Right ventricle myocardium inferior (tissue), 1 donor: ENCODE measurements at places on chromosomes 1 and 21. TPM values are rescaled to one million over a fixed set of nuclear protein-coding genes. Genes with fewer than 3 reads are reported as not detected.

- DNase-seq, result peak; percentile 75
Observed at GRCh38 chr21:36079010-36079649, 9.3 kb downstream of the CBR1 start.

- DNase-seq, result no peak
Observed at GRCh38 chr1:26986658-26987057, 6.8 kb upstream of the TRNP1 start.

DNA sequence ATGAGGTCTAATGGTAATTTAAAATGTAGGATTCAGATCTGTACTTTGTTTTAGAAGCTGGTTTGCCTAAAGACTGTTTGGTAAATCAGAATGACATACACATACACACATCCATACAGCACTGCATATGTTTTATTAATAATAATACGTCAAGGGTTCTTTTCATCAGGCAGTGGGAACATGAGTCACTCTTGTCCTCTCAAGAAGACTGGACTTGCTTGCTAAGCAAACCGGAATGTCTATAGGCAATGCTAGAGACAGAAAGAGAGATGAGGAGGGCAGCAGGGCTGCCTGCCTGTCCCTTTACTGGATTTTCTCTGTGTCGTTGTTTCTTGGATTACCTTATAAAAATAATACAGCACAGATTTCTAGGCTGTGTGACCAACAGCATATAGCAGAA, 119.1 kb upstream of the GALNT2 start:
- DNase-seq, result no peak

GRCh38 chr1:207840380-207840779, 70.5 kb downstream of the CD34 start:
- no peak for DNase-seq

DNA sequence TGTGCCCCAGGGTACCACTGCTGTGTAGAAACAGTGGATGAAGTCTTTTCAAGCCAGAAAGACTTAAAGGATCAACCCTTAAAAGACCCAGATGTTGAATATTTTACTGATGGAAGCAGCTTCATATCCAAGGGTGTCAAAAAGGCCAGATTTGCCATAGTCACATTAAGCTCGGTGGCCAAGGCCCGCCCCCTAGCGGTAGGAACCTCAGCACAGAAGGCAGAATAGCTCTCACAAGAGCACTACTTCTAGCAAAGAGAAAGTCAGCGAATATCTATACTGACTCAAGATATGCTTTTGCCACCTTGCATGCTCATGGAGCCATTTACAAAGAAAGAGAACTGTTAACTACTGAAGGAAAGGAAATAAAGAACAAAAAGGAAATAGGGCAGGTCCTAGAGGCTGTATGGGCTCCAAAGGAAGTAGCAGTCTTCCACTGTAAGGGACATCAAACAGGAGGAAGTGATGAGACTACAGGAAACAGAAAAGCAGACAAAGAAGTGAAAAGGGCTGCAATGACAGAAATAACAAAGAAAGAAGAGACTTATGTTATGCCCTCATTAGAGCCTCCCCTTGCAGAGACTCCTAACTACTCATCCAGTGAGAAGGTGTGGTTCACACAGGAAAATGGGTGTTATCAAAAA, 90.5 kb downstream of the LIPI start:
- no peak for DNase-seq

GRCh38 chr1:168726281-168726680, 2.7 kb downstream of the DPT start:
- no peak for DNase-seq

DNA sequence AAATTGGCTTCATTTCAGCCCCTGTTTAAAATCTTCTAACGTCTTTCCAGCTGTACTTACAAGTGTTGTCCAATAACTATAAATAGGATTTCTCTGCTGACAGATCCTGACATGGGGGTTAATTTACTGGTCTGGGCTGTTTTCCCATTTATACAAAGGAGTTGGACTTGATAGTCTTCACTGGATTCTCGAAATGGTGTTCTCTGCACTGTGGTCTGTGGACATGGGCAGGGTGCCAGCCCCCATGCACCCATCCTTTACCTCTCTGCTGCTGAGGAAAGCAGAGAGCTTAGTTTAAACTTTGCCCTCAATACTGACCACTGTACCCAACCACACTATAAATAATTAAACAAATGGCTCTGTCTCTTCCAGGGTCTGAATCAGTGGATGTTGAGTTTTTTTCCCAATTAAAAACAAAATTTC, 5.2 kb downstream of the DIO1 start:
- no peak for DNase-seq

- no peak for DNase-seq
Observed at GRCh38 chr1:40384413-40384762, 10.9 kb downstream of the SMAP2 start.

DNA sequence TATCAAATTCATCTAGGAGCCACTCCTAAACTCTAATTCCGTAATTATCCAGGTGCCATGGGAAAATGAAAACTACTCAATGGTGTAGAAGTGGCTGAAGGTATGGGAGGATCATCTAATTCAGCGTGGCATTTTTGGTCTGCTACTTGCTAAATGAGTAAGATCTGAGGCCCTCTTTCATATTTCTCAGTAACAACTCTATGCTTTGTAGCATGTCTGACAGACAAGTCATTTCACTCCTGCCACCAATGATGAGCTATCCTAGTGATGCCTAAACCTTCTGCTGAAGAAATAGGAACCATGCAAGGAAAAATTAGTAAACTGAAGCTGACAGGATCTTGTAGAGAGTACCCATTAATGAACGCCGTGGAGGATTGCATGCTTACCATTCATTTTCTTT, 145.3 kb downstream of the NTNG1 start:
- DNase-seq, result no peak

GRCh38 chr1:212753749-212754148, 37.8 kb downstream of the NSL1 start:
- DNase-seq, result no peak

DNA sequence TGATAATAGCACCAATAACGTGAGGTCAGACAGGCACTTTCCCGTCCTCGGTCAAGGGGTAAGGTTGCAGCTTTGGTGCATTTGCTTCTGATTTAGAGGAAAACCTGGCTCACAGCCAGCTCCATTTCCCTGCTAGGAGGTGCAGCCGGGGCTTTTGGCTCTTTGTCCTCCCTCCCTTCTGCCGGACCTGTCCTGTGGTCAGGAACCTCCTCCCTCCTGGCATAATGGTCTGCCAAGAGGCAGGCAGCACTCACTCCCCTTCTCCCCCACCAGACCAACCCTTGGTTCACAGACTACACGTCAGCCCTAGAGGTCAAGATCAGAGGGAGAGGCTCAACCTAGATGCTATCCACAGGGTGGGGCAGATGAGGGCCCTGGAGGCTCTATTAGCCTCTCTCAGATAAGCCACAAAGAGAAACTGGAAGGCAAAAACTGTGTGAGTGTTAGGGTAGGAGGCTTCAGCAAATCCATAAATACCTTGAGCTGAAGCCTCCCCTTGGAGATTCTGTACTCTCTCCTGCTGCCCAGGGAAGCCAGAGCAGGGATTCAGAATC, 64.8 kb downstream of the PLXNA2 start:
- no peak for DNase-seq

DNA sequence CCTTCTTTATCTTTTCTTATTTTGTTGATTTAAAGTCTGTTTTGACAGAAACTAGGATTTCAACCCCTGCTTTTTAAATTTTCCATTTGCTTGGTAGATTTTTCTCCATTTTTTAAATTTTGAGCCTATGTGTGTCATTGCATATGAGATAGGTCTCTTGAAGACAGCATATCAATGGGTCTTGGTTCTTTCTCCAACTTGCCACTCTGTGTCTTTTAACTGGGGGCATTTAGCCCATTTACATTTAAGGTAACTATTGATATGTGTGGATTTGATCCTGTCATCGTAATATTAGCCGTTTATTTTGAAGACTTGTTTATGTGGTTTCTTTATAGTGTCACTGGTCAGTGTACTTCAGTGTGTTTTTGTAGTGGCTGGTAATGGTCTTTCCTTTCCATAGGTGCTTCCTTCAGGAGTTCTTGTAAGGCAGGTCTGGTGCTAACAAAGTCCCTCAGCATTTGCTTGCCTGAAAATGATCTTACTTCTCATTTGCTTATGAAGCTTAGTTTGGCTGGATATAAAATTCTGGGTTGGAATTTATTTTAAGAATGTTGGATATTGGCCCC, 223.9 kb downstream of the USP25 start:
- DNase-seq, result no peak

DNA sequence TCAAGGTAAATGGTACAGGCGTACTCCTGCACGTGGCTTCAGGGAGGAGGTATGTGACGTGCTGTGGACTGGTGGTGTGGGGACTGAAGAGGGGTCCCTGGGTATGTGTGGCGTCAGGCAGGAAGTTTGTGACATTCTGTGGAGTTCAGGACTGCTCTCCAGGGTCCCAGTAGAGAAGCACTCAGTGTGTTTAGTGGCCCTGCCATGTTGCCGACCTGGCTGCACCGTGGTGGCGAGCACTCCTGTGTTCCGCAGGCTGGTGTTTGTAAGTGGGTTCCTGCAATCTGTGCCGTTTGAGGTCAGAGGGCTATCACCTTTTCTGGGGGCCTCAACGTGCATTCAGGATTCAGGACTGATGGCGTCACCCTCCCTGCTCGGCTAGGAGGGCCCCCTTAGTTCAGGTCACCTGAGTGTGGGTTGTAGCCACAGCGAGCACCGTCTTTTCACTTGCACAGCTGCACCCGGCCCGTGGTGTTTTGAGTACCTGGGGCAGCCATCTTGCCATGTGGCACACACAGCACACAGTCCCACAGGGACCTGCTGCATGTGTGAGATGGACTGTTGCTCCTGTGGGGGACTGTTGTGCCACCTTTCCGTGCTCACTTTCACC, 26.5 kb downstream of the SNAP47 start:
- DNase-seq, result no peak

DNA sequence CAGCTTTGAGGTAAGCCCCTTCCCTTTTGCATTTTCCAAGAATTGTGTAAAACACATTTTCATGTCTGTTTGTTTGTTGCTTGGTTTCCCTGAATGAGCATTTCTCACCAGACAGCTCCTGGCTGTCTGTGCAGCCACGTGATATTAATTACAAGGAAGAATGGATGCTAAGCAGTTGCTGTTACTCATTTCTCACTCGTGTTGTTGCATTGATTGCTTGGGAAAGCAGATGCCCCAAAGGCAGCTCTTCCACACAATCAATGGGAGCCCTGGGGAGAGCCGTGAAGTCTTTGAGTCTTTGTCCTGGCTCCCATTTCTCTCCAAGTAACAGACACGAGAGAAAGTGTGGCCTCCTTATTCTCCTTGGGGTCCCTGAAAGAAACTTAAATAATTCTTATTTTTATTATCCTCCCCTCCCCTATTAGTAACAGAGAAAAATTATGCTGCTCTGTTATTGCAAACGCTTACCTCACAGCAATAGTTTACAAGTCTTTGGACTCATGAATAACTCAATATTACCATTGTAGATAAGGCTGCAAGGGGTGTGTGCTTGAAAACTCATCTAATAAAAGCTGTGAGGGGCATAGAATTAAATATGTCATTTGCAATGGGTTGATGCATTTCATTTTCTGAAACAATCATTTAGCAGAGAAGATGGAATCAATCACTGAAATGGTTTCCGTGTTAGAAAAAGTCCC, 127.7 kb upstream of the CAMK1G start:
- DNase-seq, result no peak

DNA sequence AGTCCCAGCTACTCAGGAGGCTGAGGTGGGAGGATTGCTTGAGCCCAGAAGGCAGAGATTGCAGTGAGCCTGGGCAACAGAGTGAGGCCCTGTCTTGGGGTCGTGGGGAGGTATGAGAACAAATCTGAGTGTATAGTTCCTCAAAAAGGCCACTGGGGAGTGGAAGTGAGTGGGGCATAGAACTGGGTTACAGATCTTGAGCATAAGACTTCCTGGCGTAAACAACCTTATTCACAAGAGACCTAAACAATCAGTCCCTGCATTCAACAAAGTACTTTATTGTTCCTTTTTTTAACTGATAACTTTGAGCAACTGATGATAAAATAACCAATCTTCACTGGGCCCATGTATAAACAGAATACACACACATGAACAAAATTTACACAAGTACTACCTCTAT, 72.7 kb upstream of the MUTYH start:
- DNase-seq, result no peak

DNA sequence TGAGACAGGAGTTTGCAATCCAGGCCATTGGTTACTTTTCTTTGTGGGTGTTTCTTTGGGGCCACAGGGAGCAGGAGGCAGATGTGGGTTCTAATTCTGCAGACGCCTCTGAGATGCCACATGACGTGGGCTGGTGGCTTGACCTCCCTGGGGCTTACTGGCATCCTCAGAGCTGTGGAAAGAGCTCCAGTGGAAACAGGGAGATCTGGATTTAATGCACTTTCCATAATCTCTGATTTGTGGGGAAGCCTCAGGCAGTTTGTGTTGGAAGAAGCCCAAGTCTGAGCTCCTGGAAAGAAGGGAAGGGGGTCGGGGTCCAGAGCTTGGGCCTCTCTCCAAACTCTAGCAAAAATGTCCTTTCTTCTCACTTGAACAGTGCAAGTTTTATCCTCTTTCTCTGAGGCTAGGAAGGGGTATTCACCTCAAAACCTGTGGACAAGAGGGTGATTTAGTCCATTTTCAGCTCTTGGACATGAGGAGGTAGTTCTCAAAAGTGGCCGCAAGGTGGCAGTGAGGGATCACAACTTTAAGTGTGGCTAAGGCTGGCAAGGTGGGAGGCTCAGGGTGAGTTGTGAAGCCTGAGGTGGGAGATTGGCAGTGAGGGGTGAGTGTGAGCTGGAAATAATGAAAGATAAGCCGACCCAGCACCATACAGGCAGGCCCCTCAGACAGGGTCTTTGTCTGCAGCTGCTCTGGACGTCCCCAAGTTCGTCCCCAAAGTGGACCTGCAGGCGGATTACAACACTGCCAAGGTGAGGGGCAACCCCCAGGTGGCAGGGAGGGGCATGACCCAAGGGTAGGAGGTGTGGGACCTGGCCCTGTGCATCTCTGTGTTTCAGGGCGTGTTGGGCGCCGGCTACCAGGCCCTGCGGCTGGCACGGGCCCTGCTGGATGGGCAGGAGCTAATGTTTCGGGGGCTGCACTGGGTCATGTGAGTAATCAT, 9.2 kb downstream of the IKBKE start:
- peak; percentile 72 for DNase-seq

- DNase-seq, result no peak
Observed at GRCh38 chr1:89954401-89954800, 40.5 kb upstream of the ZNF326 start.

DNA sequence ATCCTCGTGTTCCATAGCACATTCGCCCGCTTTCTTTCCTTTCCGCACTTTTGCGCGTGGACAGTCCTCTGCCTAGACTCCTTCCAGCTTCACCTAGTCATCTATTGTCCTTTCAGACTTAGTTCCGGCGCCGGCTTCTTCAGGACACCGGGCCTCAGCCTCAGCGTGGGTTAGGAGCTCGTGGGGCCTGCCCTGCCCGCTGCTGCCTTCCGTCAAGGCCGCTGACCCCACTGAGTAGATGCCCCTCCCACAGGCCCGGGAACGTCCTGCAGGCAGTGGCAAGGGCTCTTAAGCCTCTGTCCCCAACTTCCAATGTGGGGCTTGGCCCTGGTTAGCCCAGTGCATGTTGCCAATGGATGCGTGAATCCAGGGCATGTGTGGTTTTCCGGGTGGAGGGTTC, 11.4 kb downstream of the DMRTB1 start:
- DNase-seq, result no peak

The CA14 gene
- total RNA-seq, result 14.4 TPM

The TBX19 gene
- 0.43 TPM for total RNA-seq

The SH2D5 gene
- total RNA-seq, result not detected

The TNNI3K gene
- 83.9 TPM for total RNA-seq

The HES3 gene
- not detected for total RNA-seq

The CELA2B gene
- total RNA-seq, result not detected

The ATP5PO gene
- total RNA-seq, result 886 TPM

The MYOC gene
- total RNA-seq, result 5.3 TPM

The RABGAP1L gene
- 61.4 TPM for total RNA-seq

The FPGT gene
- 11.6 TPM for total RNA-seq

The CHIA gene
- not detected for total RNA-seq

The ANKRD45 gene
- total RNA-seq, result 0.16 TPM

The ATP6V1G3 gene
- total RNA-seq, result not detected

The BMP8B gene
- 0.41 TPM for total RNA-seq

The EDN2 gene
- not detected for total RNA-seq

The CPTP gene
- total RNA-seq, result 119 TPM
